ENCODE measurements at places on chromosomes 11 and 22.
A peak's percentile ranks its signal among the peaks of the same experiment; 100 is the strongest.

GRCh38 chr11:19076744-19077589 lies 16.4 kb upstream of the MRGPRX2 start:
- peak; percentile 66 for DNase-seq

GRCh38 chr11:106420048-106420665 lies 342.7 kb downstream of the AASDHPPT start:
- DNase-seq, result no peak

GRCh38 chr11:97548280-97548679 lies 1158.5 kb downstream of the JRKL start:
- no peak for DNase-seq

- no peak for DNase-seq
Observed at GRCh38 chr11:114211444-114212121, 84.6 kb upstream of the NNMT start.

- DNase-seq, result no peak
Observed at GRCh38 chr11:74480688-74481417, 12.7 kb downstream of the LIPT2 start.

DNA sequence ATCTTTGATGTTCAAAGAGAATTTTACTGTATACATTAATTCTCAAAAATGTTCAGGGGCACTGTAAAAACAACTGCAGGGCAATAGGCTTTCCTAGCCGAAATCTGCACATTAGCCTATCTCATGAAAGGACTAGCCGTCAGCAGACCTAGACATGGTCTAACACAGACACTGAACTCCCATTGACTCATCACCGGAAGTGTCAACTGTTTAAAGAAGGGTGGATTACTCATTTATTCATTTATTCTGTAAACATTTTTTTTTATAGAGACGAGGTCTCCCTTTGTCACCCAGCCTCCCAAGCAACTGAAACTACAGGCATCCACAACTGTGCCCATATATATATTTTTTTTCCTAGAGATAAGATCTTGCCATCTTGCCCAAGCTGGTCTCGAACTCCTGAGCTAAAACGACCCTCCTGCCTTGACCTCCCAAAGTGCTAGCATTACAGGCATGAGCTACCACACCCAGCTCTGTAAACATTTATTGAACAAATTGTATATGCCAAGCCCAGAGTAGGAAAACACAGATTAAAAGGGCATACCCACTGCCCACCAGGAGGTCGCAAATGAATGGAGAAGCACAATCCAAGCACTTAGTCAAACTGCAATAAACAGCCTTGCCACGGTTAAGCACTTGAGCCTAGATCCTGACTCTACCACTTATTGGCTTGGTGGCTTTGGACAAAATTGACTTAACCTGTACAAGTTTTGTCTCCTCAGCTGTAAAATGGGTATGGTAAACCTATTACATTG lies 26.6 kb downstream of the RAB30 start:
- no peak for DNase-seq

- no peak for DNase-seq
Observed at GRCh38 chr22:21694795-21695429, 29.1 kb downstream of the PPIL2 start.

DNA sequence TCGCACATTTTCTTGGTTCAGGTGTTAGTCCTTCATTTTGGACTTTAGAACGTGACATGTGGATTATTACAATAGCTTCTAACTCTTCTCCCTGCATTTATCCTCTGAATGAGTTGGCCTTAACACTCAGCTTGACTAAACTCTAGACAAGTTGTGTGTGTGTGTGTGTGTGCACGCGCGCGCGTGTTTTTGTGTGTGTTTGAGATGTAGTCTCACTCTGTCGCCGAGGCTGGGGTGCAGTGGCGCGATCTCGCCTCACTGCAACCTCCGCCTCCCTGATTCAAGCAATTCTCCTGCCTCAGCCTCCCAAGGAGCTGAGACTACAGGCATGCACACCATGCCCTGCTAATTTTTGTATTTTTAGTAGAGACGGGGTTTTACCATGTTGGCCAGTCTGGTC lies 24.3 kb upstream of the KCNA4 start:
- no peak for DNase-seq

DNA sequence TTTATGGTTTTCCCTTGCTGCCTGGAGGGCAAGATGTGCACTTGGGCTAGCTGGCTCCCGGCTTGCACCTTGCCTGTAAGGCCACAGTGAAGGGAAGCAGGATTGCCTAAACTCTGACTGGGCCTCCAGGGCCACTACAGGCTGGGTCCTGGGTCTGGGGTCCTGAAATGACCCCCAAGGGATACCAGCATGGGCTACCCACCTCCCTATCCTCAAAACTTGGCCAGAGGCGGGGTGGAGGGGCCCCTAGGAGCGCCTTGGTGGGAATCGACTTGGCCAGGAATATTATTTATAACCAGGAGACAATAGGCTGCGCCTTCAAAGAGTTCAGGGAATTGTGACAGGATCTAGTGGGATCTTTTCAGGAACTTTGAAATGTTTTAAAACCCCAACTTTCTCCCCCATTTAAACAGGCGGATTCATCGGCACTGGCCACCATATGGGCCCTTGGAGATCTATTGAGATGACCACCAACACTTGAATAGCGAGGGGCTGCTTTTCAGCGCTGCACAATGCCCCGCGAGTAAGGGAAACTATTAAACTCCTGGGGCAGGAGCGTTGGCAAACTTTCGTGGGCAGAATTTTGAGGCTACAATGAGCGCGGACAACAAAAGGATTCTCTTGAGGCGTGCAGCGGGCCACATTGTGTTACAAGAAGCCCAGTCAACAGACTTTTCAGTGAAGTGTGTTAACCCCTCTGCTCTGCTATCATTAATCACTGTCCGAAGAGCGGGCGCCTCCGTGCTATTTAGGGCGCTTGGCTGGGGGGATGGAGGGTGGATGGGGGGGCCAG lies 15.2 kb downstream of the PAX6 start:
- no peak for DNase-seq

DNA sequence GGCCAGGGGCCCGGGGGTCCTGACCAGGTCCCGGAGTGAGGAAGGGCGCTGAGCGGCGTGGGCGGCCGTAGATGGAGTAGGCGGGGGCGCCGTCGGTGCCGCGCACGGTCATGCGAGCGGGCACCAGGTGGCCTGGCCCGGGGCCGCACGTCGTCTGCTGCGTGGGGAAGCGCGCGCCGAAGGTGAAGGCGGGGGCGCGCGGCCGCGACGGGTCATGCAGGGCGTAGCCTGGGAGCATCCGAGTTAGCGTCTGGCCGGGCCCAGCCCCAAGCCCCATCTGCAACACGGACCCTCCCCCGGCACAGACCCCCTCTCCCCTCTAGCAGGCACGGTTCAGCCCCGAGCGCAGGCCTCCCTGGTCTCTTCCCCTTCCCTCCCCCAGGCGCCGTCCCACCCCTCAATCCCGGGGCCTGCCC lies 1.7 kb upstream of the TYMP start:
- no peak for DNase-seq

GRCh38 chr11:115653076-115653475 lies 148.9 kb upstream of the CADM1 start:
- no peak for DNase-seq

DNA sequence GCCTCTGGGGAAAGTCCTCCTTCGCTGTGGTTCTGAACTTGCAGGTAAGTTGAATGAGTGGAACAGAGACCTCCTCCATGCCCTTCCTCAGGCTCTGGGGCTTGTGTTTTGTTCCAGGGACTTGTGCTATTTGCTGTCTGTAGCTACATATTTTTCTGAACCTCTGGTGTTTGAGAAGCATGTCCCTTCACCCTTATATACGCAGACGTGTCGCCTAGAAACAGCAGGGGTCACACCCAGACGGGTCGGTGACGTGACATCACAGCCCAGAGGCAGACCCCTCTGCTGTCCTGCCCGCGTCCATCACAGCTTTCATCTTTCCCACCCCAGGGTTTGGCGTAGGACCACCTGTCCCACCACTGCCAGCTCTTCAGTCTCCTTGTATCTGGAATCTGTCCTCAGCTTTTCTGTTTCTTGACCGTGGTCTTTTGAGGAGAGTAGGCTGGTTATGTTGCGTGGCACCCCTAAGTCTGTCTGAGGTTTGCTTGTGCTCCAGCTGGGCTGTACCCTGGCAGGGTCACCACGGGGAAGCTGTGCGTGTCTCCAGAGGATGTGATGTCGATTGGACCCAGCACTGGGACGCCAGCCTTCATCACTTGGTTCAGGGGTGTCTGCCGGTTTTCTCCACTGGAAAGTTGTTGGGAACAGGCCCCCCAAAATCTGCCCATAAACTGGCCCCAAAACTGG lies 13.4 kb upstream of the MUC5B start:
- DNase-seq, result no peak

- DNase-seq, result no peak
Observed at GRCh38 chr11:67174311-67174710, 55.2 kb downstream of the KDM2A start.

GRCh38 chr11:55719608-55720160 lies 53.6 kb upstream of the OR5D13 start:
- DNase-seq, result no peak

DNA sequence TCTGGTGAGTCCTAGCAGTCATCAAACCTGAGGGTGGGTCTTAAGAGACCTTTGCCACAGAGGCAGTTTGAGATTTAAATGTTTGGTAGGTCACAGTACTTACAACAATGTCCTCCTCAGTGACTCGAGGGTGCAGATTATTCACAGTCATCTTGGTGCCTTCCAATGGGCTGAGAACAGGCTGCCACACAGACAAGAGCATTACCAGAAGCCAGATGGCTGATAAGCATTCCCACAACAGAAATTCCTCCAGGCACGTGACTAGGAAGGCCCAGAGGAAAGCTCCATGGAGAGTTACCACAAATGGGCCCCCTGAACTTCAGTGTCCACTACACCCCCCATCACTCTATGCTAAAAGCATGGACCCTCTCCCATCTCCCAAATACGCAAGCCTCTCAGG lies 19.2 kb downstream of the POLDIP3 start:
- DNase-seq, result no peak

DNA sequence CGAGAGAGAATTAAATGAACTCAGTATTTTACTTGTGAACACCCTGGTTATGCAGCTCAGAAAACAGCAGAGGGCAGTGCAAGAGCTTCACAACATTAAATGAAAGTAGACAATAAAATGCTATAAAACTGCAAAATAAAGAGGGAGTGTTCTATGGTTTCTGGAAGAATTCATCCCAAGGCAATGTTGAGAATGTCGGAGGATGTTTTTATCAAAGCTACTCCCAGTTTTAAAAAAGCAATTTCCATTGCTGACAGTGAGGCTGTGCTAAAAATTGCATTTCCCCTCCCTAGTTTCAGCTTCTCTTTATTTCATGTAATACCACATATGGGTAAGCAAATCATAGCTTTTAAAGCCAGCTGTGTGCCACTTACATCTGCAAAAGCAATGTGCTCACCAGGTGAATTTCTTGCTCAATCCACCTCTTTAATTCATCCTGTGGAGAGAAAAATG lies 296.8 kb downstream of the RAB38 start:
- DNase-seq, result peak; percentile 9

DNA sequence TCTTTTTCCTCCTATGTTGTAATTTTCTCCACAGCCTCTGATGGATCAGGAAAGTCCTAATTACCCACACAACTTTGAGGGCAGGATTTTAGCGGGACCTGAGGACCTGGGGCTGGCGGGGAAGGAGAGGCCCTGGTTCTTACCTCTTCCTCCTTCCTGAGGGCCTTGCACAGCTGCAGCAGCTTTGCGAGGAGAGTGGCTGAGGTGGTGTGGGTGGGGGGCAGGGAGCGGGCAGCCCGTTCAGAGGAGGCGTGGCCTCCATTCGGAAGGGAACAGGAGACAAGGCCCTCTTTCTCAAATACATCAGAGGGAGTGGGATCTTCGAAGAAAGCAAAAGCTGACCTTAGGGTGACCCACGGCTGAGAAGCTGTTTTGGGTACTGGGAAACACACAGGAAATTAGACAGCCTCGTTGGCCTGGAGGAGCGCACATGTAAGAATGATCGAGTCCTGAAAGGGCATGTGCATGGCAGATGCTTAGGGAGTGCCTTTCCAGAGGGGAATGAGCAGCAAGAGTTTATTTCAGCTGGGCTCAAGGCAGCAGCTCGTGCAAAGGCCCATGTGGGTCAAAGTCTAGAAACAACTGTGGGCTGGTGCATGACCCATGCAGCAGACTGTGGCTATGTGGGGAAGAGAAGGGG lies 76.6 kb upstream of the NARS2 start:
- no peak for DNase-seq

DNA sequence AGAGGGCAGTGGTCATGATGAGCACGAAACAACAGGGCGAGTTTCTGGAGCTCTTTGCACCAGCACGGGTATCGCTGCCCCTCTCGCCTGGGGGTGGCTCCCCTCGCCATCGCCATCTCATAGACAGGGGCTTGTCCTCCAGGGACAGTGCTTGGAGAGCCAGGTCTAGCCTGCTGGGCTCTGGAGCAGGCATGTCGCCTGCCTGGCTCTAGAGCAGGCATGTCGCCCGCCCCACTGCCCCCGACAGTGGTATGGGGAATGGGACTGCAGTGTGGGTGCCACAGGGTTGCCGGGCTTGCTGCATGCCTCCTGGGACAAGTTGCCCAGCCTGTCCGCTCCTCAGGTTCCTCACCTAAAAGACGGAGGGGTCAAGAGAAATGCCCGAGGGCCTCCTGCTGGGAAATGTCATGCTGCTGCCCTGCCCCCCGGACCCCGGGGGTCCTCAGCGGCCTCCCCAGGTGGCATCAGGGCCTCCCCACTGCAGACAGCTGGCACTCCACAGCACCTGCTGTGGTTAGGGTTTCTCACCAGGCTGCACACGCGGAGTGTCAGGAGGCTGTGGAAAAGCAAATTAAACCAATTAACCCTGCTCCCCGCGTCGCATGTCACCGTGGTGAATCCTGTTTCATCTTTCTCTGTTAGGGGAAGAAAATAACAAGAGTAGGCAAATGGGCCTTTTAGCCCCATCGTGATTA lies 403.0 kb downstream of the TBC1D22A start:
- DNase-seq, result no peak

- DNase-seq, result no peak
Observed at GRCh38 chr11:130442737-130443136, 5.7 kb upstream of the ADAMTS15 start.

- DNase-seq, result no peak
Observed at GRCh38 chr11:61054927-61055562, 47.2 kb upstream of the CD5 start.

DNA sequence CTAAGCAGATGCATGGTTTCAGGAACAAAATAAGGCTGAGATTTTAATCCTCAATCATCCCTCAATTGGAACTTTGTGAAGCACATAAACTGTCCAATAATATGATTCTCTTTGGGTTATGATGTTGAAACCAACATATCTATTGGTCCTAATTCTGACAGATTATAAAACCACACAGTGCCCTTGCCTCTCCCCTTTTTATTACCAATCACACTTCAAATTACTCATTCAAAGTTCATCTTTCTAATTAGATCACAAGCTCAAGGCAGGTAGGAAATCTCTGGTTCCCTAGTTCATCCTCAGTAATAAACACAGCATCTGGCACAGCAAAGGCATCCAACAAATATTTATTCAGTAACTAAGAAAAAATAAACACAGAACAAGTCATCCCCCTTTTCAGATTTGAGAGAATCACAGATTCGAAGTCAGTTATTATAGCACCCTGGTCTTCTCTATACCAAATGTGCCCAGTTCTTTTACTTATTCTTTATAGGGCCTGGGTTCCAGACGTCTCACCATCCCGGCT lies 611.6 kb downstream of the INSC start:
- no peak for DNase-seq

- no peak for DNase-seq
Observed at GRCh38 chr11:70568035-70568813, 169.9 kb downstream of the CTTN start.

Measured in HEK293T (cell line).